ENCODE measurements at places on chromosomes 7 and 10.
A peak's percentile ranks its signal among the peaks of the same experiment; 100 is the strongest.

- no peak for DNase-seq
Observed at GRCh38 chr7:55160539-55160938, 141.7 kb downstream of the EGFR start.

- no peak for DNase-seq
Observed at GRCh38 chr7:112566442-112567324, 85.9 kb downstream of the LSMEM1 start.

DNA sequence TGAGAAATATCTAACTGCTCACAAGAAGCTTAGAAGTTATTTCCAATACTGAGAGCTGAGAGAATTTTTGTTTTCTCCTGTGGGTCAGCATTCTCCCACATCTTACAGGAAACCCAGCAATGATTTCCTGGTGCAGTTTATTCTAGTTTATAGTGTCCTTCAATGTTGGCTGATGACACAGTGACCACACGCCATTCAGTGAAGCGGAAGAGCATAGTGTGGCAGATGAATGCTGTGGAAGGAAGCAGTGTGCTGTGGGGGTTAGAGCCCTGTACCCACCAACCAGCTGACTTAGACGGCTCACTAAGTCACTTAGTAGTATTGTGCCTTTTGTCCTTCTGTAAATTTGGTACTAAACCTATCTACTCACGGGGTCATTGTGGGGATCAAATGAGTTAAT is 1.4 kb upstream of the TMEM26 start:
- no peak for DNase-seq

DNA sequence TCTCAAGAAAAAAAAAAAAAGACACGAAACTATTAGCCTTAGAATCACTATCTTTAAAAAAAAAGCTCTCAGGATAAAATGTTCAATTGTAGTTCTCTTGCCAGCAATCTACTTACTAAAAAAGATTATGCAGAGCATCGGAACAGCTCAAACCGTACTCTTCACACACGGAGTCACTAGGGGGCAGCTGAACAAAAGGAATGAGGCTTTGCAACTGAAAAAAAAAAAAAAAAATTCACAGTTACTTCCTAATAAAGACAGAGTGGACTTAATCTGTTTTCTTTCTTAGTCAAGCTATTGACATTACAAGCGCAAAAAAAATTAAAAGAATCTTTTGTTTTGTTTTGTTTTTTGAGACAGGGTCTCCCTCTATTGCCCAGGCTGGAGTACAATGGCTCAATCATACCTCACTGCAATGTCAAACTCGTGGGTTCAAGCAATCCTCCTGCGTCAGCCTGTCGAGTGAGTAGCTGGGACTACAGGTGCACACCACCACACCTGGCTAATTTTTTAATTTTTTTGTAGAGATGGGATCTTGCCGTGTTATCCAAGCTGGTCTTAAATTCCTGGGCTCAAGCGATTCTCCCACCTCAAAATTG is 11.5 kb downstream of the PMS2 start:
- peak; percentile 58 for DNase-seq

- DNase-seq: no peak
Observed at GRCh38 chr10:117178190-117178589, 19.1 kb upstream of the KCNK18 start.

DNA sequence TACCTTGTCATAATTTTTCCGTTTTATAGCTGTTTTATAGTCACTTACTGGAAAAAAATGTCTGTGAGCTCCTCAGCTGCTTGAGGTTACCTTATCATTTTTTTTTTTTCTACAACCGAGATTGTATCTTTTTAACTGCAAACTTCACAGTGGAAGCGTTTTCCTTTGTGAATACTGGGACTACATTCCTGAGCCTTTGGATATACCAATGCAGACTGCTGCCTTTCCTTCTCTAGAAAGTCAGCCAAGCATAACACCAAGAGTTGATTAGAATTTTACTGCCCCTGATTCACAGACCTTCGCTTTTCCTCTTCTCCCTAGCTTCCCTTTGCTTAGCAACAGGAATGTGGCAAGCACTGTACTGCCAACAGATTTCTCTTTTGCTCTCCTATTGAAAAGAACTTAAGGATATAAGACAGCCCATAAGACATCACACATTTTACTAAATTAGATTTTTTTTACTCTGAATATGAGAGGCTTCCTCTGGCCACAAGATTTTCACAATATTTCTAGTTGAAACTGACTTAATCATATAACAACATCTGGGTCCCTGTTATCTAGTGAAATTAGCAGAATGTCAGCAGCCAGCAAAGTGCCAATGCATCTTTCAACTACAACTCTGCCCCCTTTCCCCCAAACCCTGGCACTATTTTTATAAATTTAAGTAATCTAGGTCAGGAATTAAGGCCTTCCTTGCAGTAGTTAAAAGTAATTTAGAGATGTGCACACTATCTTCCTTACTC is 170.6 kb downstream of the PRKG1 start:
- DNase-seq: no peak

DNA sequence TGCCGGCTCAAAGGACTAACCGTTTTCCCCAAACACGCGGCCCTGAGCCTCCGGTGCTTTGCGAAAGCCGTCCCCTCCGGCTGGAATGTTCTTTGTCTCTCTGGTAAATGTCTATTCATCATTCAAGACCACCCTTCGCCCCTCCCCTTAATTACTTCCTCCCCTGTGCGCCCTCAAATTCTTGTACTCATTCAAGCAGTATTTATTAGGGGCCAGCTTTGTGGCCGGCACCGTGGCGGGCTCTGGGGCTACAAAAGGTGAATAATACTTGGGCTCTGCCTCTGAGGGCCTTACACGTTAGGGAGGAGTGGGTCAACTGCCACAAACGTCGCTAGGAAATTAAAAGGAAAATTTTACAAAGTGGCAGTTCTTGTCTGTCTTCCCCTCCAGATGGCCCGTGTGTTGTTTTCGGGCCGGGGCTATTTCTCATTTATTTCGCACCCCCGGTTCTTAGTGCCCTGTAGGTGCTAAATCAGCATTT is 1.5 kb upstream of the MEST start:
- DNase-seq: no peak

DNA sequence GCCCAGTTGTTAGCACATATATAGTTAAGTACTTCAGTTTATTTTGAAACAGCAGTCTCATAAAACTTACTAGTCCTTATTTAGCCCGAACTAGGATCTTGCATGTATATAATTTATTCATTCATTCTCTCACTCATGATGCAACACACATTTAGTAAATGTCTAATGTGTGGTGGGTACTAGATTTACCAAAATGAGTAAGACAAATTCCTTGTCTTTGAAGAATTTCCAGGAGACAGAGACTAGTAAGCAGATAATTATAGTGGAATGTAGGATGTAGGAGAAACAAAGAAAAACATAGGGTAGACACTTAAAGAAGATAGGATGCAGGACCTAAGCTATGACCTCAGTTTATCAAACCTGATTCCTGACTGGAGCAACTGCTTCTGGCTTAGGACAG is 120.2 kb upstream of the AMPH start:
- DNase-seq: no peak

DNA sequence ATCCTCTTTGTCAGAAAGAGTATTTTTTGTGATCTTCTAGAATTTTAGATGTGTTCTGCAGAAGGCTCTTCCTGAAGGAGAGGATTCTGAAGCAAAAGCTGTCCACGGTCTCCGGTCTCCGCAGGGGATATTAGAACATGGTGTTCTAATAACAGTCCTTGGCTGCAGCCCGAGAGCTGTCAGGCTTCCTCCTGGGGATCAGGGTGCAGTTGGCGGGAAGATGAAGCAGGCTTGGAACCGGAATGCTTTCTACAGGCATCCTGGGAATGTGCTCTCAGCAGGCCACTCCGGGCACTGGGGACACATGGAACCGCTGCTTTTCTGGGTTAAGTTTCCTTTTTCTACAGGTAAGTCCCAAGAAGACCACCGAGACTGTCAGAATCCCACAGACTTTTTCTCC is 118.6 kb upstream of the PARD3 start:
- DNase-seq: no peak

DNA sequence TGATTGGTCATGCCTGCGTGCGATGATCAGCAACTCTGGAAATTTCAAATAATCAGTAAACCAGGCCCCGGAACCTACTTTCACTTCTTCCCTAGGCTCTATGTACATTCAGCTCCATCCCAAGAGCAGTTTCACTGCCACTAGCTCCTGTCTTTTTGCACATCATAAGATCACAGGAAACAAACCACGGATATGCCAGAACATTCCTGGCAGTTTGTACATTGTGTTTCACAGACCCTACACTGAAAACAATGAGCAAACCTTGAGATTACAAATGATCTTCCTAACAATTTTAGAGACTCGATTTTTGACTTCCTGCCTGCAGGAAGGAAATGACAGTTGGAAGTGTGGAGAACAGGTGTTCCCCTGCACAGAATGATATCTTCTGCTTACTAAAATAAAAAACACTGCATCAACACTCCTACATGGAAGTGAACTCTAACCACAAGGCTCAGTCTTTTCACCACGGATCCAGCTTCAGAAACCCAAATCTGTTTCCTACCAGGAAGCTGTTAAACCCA is 7.6 kb upstream of the TMEM236 start:
- DNase-seq: no peak

- no peak for DNase-seq
Observed at GRCh38 chr10:58573144-58573543, 60.5 kb downstream of the BICC1 start.

Data from NCI-H1436 (cell line).